ENCODE measurements at places on chromosomes 13 and 19.

GRCh38 chr13:66323745-66324347 is 906.3 kb downstream of the PCDH9 start:
- no peak for DNase-seq

DNA sequence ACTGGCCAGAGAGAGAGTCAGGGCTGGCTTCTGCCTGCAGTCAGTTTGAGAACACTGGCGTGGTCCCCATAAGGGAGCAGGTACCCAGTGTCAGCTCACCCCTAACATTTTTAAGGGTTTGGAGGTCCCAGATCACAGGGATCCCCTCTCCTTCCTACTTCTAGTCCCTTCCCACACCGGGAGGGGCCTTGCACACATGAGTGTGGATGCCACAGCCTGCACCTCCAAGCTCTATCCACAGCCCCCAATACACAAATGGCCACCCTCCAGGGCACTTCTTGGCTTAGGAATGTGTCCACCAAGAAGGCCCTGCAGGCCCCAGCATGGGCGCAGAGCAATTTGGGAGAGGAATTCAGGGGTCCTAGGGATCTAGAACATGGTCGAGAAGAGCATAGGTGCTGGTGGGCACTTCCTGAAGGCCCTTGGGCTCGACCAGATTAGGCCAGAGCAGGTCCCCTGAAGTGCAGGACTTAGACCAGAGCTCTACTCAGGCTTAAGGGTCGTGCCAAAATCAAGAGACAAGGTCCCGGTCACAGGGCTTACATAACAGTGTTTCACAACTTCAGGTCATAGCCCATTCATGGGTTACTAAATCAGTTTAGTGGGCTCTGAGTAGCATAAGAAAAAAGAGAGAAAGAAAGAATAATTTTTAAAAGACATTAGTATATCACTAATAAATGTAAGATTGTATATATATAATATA is 16.0 kb downstream of the FXYD5 start:
- DNase-seq, result peak; percentile 5

GRCh38 chr13:42538996-42539395 is 35.0 kb upstream of the TNFSF11 start:
- DNase-seq, result no peak

DNA sequence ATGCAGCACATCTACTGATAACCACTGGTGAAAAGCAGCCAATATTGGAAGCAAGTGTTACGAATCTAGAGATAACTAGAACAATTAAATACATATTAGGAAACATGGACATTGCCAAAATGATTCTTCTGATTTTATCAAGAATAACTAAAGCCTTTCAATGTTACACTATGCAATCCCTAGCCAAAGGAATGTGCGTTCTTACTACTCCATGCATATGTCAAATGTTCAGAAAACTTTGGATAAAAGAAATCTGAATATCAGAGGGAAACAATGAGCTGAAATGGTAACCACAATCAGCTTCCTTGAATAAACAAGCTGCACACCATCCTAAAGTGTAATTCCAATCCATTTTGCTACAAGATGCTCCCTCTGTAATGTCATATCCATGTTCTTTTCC is 951 bp upstream of the POSTN start:
- no peak for DNase-seq

DNA sequence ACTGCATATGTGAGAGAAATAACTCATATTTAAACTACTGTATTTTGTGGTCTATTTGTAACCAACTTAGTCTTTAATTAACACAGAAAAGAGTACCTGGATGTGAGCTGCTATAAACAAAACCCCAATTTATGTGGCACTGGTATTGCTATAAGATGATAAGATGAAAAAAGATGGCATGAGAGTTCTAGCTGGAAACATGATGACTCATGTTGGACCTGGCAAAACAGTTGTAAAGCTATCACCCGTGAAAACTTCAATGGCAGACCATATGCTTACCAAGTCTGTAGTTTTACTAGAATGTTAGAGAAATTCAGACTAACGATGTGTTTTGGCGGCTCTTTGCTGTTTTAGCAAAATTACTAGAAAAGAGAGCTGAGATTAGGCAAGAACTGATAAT is 69.6 kb upstream of the PCDH9 start:
- no peak for DNase-seq

DNA sequence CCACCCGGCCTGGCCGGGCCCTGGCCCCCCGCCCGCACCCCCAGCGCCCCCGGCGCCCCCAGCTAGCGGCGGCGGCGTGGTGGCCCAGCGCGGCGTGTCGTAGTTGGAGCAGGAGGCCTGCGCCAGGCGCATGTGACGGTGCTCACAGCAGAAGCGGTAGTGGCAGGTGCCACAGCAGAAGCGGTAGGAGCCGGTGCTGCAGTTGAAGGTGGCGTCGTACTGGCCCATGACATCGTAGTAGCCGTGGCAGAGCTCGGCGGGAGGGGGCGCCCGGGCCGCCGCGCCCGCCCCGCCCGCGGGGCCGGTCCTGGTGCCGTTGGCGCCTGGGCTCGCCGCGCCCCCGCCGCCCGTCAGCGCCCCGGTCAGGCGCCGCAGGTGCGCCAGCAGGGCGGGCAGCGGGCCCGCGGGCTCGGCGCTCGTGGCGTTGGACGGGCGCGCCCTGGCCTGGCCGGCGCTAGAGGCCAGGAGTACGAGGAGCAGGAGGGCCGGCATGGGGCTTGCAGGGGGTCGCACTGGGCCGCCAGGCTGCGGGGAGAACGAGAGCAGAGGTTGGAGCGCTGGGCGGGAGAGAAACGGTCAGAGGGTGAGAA is 633 bp downstream of the SHISA7 start:
- no peak for DNase-seq

GRCh38 chr19:4227771-4228170 is 1.6 kb upstream of the EBI3 start:
- DNase-seq, result no peak

GRCh38 chr13:73870970-73871935 is 263.0 kb downstream of the KLF12 start:
- DNase-seq, result no peak

GRCh38 chr13:75334634-75335447 is 147.1 kb downstream of the TBC1D4 start:
- no peak for DNase-seq

All from activated CD4-positive, alpha-beta T cell treated with anti-CD3 and anti-CD28 coated beads, Interleukin-2, amount 10 ng/mL, durations not matched to agents 7 days and 5 days (primary cell).